ENCODE measurements at places on chromosomes 12 and 14.

DNA sequence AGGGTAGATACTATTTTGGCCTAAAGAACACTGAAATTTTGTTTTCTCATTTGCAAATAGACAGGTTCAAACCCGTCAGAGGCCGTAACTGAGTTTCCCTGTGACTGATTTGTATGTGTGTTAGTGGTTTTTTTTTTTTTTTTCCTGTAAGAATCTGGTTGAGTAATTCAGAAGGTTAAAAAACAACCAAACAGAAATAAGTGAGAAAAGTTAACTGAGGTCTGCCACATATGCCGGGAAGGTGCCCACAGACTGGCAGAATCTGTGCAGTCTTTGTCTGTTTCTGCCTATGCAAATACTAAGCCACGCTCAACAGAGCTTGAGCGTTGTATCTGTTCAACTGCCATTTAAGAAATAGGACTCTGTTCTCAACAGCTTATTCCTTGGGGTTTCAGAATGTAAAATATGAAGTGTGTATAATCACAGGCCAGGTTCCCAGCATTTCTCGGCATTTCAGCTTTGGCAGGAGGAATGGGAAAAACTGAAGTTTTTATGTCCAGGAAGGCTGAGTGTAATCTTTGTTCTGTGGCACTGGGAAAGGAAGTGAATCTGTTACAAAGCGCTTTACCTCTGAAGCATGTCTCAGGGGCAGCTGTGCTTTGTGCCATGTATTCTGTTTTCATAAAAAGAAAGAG lies 181.9 kb downstream of the PRKCH start:
- no peak for DNase-seq

GRCh38 chr14:55028066-55028465 lies 1.0 kb downstream of the SOCS4 start:
- DNase-seq, result no peak

DNA sequence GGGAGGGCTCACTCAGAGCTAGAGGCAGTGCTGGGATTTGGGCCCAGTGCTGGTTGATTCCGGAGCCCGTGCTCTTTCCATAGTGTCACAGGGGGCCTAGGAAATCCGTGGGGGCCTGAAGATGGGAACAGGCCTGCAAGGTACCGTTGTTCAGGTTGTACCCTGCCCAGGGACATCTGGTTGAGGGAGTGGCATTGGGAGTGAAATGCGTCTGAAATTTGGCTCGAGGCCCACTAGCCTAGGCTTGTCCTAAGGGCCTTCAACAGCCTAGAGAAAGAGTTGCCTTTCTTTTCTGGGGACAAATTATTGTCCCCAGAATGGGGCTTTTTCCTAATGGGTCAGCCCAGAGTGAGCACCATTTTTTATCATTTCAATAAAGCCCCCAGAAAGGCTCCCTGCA lies 26.4 kb upstream of the FAM222A start:
- no peak for DNase-seq

DNA sequence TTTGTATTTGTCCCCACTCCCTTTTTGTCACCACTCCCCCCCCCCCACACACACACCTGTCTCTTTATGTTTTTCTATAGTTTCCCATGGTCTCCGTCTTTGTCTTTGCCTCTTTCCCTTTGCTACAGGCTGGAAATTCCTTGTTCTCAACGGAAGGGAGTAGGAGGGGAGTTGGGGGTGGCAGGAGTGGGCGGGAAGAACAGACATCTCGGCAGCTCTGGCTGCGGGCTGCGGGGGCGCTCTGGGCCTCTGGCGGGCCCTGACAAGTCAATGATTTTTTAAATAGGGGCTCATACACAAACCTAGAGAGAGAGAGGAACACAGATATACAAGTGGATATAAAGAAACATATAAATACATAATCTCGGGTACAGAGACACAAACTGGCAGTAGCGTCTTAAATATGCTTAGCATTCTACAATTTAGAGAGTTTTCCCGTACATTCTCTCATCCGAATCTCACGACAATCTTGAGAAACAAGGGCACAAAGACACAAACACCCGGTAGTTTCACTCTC lies 2.4 kb upstream of the NAB2 start:
- DNase-seq, result peak; percentile 80

DNA sequence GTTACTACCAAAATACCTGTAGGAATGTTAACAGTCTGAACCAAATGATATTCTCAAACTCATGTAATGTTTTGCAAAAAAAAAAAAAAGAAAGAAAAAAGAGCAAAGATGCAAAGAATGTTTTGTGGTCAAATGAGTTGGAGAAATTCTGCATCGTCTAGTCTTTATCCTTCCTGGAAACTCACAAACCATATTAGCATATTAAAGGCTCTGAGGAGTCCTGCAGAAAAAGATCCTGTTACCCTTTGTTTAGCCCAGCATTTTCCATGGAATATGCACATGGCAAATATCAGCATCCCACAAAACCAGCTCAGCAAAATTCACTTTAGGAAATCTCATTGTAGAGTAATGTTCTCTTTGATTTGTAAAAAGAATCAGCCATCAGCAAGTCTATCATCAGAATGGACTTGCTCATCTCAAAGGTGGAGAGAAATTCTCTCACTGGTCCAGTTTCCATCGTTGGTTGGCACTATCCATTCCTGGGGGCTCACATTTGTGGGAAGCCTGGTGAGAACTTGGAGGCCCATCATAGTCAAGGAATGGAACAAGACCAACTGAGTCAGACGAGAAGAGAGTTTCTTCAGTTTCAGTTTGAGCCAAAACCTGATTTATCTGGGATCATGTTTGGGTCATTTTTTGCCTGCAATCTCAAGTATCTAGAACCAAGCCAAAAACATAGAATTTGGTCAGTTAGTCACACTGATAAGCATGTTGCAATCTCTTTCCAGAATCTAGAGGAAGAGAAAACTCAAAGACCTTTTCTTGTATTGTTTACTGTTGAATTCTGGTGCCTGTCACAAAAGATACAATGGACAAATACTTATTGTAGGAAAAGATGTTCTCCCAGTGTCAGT lies 129.8 kb downstream of the TBX5 start:
- no peak for DNase-seq
